NCI-H187 (cell line): ENCODE measurements at places on chromosomes 7 and 10.

DNA sequence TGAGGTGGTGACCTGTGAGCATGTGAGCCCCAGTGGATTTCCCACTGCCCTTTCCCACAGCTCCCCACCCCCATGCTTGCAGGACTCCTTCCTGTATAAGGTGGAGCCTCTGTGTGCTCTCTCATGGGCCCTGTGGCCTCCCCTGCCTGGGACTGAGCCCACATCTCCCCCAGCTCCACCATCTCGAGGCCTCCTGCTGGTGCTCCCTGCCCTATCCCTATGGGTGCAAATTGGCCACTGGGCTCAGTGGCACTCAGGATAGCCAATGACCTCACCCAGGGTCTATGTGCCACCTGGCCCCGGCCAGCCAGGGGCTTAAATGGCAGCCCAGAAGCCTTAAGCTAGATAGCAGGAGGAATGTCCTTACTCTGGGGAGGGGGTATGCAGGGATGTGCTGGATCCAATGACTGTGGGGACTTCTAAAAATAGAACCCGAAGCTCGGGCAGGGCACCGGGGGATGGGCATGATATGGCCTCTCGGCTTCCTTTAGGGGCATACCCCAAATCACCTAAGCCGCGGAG, 2.0 kb downstream of the LDB3 start:
- DNase-seq = no peak

DNA sequence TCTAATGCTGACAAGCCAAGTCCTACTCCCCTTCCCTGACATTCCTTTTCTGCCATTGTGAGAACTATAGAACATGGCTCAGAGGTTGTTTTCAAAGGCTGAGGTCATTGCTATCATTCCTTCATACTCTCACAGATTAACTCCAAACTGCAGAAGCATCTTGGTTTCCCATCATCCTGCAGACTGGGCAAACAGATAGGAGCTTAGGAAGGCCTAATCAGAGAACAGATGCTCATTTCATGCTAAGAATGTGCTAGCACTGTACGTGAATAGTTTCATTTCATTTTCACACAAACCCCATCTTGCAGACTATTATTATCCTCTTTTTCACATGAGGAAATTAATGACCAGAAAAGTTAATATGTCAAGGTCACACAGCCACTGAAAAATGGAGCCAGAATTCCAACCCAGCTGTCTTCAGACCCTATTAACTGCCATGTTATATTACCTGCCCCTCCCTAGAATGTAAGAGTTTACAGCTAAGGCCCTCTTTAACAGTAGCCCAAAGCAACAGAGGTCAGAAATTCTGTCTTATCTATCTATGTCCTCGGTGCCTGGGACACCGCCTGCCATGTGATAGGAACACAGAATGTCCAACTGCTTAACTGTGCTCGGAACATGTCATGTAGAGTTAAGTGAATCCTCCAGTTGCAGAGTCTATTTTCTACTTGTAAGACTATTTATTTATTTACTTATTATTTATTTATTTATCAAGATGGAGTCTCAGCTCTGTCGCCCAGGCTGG, 2.9 kb upstream of the LCOR start:
- DNase-seq = no peak

DNA sequence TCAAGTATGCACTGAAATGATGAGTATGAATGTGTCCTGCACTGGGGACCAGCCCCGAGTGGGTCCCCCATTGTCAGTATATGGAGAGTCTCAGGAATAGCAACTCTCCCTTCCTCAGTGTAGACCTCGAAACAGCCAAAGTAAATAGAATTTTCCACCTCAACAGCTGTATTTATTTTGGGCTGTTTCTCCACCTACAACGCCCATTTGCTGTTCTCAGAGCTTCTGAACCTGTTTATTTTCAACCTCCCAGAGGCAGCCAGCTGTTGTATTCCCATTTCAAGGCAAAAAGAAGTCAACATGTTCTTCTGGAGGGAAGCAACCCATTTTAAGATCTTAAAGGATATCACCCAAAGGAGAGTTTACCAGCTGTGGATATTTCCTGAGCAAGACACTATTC, 59.6 kb upstream of the BICC1 start:
- no peak for DNase-seq

DNA sequence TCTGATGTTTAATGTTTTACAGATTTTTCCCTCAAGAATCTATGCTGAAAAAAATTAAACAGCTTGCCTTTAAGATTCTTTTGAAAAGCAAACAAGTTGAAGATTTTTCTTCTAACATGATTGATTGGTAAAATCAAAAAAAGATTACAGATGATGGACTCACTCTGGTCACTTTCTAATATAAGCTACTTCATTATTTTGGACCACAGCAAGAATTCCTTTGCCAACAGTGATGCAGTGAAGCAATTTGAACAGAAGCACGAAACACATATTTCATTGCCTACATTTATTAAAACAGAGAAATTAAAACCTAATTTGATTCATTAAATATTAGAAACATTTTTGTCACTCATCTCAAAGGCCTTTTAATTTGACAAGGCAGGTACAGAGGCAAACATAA, 82.1 kb upstream of the SGCE start:
- no peak for DNase-seq

DNA sequence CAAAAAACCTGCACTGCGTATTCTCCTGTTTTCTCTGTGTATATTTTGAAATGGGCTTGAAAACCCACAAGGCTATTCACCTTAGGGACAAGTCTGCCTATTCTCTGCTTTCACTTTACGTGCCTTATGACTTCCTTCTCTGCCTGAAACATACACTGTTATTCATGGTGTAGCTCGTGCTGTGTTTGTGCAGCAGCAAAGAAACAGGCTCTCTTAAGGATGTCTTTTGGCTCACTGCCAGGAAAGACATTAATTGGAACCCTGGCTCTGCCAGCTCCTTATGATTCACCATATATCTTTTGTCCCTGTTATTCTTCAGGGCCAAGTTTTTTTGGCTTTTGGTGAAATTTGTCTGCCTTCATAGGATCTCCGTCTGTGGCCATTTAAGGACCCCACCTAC, 92.4 kb downstream of the TMEM106B start:
- no peak for DNase-seq
